ENCODE measurements at places on chromosomes 3 and 15. TPM values are rescaled to one million over a fixed set of nuclear protein-coding genes. Genes with fewer than 3 reads are reported as not detected.

MBD4 gene
- total RNA-seq: 18.2 TPM

IMP3 gene
- 30.0 TPM for total RNA-seq

GRCh38 chr3:46365041-46365440 lies 5.7 kb upstream of the CCR5 start:
- DNase-seq: no peak

GALNT15 gene
- 1.3 TPM for total RNA-seq

DNA sequence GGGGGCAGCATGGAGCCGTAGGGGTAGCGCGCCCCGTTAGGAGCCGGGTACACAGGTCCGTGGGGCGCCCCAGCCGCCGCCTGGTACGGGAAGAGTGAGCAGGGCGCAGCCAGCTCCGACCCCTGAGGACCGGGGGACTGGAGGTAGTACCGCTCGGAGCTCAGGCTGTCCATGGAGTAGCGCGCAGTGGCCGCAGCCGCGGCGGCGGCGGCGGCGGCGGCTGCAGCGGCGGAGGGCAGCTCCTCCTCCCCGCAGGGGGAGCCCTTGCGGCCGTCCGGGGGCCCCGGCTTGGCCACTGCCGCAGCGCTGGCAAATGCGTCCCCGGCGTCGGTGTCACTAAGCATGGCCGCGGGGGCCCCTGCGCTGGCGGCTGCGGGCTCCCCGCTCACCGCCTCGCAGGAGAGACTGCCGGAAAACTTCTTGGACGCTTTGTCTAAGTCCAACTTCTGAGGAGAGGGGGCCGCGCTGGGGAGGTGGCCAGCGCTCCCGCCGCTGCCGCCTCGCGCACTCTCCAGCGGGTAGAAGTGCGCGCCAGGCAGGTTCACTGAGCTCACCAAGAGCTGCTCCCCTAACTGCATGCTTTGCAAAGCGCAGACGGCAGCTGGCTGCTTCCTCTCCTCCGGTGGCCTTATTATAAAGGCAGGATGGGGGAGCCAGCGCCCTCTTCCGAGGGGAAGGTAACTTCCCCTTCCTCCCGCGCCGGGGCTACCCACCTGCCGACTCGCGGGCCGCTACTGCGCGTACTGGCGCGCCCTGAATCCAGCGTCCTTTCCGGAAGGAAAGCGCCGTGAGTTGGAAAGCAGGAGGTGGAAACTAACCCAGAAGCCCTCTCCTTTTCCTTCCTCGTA lies at the start of gene EOMES:
Gene EOMES, minus strand, starts transcription at position 607 of the 848 bp plus-strand sequence. Its CDS starts 29 bp downstream, at position 578.
- DNase-seq: no peak

- DNase-seq: no peak
Measured at GRCh38 chr3:77042882-77043281, 3.0 kb downstream of the ROBO2 start.

MAPKAPK3 gene
- 266 TPM for total RNA-seq

NLGN1 gene
- 18.3 TPM for total RNA-seq

- DNase-seq: no peak
Measured at GRCh38 chr3:167844528-167844927, 109.0 kb downstream of the SERPINI1 start.

GRCh38 chr15:26632500-26632899 lies 140.4 kb downstream of the GABRB3 start:
- DNase-seq: no peak

DNA sequence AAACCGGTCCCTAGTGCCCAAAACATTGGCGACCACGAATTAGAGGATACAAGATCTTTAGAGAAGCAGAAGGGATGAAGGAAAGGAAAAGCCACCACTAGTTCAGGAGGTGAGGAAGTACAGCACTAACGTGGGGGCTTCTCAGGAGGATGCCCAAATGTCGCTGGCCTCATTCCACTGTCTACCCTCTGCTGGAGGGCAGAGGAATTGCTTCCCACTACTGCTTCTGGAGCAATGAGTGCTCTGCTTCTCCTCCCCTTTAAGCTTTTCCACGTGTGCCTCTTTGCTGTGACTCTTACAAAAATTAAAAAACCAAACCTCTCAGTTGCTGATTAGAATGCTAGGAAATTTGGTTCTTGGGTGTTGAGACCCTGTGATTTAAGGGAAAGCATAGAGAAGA lies 281.3 kb downstream of the CLSTN2 start:
- no peak for DNase-seq

IQCF5 gene
- total RNA-seq: not detected

DNA sequence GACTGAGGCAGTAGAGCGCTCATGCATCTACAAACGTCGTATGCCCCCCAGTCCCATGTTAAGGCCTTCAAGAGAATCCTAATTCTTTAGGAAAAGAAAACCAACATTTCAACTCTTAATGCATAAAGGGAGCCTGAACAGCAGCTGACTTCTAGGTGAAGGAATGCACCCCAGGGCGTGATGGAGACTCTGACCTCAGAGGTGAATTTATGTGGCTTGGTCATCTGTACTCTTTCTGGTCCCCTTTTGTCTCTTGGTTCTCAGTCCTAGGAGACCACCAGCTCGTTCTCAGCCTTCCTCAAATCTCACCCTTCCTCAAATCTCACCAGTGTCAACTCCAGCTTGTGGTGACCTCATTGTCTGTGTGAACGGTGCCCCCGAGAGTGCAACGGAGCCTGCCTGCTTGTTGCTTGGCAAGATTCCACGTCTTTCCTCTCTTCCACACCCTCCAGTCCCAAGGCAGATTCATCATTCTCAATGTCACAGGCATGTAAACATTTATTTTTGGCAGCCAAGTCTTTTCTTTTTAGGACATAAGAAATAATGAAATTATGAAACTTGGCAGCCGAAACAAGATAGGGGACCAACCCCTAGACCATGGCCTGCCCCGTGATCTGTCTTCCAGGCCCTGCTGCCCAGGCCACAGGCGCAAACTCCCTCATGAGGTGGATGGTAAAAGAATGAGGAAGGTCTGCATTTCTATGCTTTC lies 166.2 kb downstream of the ADAMTS17 start:
- DNase-seq: no peak

GRCh38 chr15:55221090-55222011 lies 24.6 kb upstream of the RSL24D1 start:
- DNase-seq: no peak

DNA sequence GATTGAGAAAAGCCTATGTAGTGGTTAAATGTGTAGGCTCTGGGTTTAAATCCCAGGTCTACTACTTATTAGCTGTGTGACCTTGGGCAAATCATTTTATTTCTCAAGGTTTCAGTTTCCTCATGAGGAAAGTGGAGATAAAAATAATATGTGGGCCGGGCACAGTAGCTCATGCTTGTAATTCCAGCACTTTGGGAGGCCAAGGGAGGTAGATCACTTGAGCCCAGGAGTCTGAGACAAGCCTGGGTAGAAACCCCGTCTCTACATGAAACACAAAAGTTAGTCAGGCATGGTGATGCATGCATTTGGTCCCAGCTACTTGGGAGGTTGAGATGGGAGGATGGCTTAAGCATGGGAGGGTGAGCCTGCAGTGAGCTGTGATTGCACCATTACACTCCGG lies 8.4 kb downstream of the SEMA5B start:
- DNase-seq: no peak

DNA sequence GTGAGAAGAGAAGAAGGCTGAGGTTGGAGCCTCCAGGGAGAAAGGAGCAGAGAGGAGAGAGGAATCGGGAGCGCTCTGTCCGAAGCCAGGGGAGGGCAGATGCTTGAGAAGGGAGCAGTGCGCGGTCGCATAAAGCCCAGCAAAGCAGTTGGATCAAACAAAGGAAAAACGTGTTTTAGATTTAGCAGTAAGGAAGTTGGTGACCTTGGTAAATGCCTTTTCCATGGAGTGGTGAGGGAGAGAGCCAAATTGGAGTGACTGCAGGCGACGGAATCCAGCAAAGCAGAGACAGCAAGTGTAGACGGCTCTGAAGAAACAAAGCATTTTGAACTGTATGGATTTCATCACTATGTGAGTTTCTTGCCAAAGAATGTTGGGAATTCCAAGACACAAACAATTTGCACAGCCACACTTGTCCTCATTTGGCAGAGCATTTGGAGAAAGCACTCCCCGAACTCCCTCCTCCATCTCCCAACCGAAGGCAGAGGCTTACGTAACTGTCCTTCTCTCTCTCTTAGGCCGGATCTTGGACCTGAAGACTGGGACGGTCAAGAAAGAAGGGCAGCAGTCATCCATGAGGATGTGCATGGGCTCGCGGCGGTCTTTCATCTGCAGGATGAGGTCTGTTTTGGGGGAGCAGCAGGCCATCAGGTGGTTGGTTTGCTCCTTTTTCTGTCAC lies 103.6 kb downstream of the ARNT2 start:
- DNase-seq: no peak

GRCh38 chr15:94743668-94744067 lies 512.3 kb downstream of the MCTP2 start:
- no peak for DNase-seq

- DNase-seq: no peak
Measured at GRCh38 chr15:63057468-63058345, 15.2 kb downstream of the TPM1 start.

- no peak for DNase-seq
Measured at GRCh38 chr15:28960979-28961378, 75.2 kb downstream of the APBA2 start.
